ENCODE measurements at places on chromosomes 7 and 10.

DNA sequence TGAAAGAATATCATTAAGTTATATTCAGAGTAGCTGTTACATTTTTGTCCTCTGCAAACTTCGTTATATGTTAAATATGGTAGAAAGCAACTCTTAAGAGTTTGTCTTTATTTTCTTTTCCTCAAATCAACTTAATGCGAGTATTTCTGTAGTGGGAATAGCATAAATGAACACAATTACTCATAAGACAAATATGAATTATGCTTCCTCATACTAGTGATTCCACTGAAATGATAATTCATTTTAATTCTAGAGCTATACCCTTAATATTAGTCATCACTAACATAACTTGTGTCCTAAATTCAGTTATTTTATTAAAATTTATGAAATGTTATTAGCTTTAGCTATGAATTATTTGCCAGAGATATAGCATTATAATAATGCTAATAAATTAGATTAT is 820.6 kb upstream of the KCND2 start:
- DNase-seq: no peak

- peak; percentile 77 for DNase-seq
Measured at GRCh38 chr10:96587264-96588059, 650 bp upstream of the TM9SF3 start.

DNA sequence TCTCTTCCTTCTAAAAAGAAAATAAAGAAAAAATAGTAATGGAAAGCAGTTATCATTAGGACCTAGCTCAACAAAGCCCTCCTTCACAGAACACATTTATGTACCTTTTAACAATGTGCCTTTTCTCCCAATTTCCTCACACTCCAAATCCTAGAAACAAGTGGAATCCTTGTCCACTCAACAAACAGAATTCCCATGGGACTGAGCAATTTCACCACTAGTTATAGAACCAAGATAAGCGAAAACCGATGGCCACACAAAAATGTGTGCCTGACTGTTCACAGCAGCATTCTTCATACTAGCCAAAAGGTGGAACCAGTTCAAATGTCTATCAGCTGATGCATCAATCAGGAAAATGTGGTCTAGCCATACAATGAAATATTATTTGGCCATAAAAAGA is 17.3 kb downstream of the DCLRE1C start:
- DNase-seq: no peak

DNA sequence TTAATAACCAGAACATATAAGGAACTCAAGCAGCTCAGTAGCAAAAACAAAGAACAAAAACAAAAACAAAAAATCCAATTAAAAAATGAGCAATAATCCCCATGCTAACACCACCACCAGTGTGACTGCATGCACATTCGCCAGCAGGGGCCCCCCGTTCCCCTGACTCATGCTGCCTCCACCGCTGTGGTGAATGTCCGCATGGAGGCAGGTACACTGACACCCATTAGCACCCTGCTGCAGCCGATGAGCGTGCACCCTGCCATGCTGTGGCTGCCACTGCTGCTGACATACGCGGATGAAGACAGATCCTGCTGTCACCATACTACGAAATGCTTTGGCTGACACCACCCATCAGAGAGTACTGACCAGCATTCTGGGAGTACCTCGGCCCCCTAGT is 321.6 kb upstream of the LRRTM3 start:
- DNase-seq: no peak

DNA sequence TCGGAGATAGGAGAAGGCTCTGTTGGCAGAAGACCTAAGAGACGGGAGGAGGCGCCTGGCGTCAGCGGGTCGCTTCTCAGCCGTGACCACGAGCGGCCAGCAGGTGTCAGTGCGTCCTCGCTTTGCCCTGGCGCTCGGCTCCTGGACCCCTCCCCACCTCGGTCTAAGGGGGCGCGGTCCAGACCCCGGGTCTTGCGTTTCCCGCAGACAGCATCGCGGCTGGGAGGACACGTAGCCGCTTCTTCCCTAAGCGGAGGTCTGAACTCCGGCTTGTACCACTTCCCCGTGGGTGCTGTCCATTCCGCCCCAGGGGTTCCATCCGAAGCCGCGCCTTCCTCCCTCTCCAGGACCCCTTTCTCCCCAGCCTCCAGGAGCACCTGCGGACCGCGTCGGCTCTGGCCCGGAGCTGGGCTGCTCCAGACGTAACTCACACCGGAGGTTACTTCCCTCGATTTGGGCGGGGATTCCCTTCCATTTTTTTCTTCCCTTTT is 593 bp upstream of the ADRA2A start:
- peak; percentile 94 for DNase-seq

GRCh38 chr10:21524526-21525366 is 736 bp downstream of the SKIDA1 start:
- peak; percentile 85 for DNase-seq

All from Kasumi-1 (cell line).